Stimulated activated CD8-positive, alpha-beta memory T cell treated with anti-CD3 and anti-CD28 coated beads, Interleukin-15, amount 100 ng/mL, for 24 hours (primary cell): ENCODE measurements at places on chromosomes 2 and 18.

- no peak for DNase-seq
Observed at GRCh38 chr2:3626812-3627499, 31.0 kb upstream of the ALLC start.

DNA sequence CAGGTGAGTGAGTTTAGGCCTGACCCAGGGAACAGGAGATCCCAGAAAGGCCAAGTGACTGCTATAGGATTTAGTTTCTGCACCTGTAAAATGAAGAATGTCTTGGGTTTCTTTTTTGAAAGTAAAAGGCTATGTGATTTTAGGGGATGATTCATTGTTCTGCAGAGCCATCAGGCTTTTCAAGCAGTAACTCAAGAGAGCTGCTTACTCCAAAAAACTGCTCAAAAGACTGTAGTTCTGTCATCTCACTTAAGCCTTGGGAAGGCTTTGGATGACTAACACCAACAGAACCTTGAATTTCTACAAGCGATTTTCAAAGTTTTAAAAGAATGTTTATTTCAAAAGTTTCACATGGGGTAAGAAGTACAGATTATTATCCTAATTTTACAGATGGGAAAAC lies 165.1 kb downstream of the HAUS1 start:
- no peak for DNase-seq

DNA sequence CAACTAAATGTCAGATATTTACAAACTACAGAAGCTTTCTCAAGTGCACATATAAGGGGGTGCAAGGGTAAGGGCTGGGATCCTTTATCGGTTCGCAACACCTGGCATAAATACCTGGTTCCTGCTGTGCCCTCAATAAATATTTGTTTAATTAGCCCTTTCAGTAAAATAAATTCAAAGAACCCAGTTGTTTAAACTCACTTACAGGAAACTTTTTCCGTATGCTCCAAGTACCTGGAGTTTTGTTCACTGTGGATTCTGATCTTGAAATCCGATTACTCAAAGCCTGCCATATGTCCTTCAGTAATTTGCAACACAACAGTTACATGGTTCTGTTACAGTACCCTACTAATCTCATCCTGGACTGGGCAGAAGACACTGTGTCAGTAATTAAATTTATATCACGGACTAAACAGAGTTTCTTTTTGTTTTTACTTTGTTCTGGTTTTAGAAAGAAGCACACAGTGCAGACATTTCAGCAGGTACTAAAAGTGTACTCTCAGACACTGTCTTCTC lies 36.9 kb downstream of the TBC1D8 start:
- DNase-seq, result no peak

GRCh38 chr2:236498369-236498768 lies 71.3 kb upstream of the ACKR3 start:
- no peak for DNase-seq

DNA sequence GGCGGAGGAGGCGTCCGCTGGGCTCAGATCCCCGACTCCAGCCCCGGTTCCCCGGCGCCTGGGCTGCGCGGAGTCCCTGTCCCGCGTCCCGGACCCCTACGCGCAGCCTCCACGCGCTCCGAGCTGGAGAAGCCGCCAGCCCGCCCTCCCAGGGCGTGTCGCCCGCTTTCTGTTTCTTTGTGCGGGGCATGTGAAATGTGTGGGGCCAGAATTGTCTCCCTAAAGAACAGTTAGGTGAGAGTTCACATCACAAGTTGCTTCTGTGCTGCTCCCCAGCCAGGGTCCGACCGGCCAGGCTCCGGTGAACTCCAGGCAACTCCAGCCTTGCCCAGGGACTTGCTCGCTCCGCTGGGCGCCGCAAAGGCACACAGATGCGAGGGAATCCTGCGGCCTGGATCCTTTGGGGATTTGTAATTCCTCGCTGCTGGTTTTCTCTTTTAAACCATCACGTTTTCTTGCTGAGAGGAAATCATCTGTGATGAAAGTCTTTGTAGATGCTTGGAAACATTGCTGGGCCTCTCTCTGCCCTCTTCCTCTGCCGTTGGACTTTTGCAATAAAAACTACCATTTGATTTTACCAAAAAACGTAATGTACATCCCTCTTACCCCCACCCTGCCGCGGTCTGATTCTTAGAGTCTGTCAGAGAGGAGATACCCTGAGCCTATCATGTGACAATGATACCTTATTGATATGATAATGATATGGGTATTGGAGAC lies 631 bp downstream of the GYPC start:
- DNase-seq, result no peak

GRCh38 chr18:46336278-46337111 lies 232.3 kb downstream of the HAUS1 start:
- DNase-seq, result no peak

DNA sequence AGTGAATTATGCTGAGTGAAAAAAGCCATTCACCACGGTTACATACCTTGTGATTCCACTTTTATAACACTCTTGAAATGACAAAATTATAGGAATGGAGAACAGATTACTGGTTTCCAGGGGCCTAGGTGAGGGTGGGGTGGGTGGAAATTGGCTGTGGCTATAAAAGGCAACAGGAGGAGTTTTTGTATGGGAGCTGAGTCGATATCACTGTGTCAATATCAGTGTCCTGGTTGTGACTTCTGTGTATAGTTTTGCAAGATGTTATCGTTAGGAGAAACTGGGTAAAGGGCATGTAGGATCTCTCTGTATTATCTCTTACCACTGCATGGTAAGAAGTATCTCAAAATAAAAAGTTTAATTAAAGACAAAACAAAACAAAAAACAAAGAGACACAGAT lies 84.3 kb downstream of the EDAR start:
- DNase-seq, result no peak

DNA sequence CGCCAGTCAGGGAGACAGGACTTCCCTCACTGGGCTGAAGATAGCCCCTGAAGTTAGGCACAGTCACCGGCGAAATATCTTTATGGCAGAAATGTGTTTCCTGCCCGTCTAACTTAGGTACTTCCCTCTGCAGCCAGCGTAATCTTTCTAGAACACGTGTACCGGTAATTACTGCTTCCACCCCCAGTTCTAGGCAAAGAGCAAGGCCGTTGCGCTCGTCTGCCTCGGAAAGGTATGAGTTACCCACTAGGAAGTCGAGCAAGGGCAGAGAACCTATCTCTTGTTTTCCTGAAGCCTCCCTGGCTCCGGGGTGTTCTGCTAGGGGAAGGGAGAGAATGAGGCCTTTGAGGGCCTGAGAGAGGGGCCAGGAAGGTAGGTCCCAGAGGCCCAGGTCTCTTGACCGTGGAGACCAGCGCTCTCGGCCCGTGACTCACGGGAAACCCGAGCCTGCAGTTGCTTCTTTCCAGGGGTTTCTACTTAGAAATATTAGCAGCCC lies 70.0 kb downstream of the TWSG1 start:
- no peak for DNase-seq

DNA sequence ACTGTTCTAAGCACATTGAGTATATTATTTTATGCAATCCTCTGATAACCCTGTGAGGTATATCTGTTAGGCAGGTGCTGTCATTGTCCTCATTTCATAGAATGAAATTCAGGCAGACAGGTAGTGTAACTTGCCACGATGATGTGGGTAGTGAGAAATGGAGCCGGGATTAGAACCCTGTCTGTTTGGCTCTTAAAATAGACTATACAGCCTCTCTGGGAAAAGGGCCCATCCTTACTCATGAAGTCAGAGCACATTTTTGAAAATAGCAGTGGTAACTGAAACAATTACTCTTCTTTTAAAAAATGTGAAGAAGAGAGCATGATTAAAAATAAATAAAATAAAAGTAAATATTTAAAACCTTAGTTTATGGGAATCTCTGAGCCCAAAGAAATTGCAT lies 23.0 kb downstream of the FAM171B start:
- DNase-seq, result no peak

DNA sequence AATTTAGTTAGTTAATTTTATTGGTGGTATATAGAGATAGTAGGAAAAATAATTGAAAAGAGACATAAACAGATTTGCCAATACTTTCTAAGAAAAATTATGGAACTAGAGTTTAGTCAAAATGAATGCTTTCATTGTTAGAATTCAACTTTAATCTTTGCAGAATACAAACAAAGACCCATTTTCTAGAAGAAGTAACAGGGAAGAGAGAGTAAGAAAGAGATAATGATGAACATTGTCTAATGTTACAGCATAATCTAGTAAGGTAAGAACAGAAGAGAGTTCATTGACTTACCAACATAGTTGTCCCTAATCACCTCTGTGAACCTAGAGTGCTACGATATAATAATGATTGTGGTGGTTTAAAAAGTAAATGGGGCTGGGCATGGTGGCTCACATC lies 23.7 kb downstream of the SCN1A start:
- no peak for DNase-seq

- no peak for DNase-seq
Observed at GRCh38 chr2:45839508-45840251, 188.2 kb downstream of the PRKCE start.

GRCh38 chr2:85710687-85711577 lies 16.8 kb downstream of the GNLY start:
- no peak for DNase-seq

DNA sequence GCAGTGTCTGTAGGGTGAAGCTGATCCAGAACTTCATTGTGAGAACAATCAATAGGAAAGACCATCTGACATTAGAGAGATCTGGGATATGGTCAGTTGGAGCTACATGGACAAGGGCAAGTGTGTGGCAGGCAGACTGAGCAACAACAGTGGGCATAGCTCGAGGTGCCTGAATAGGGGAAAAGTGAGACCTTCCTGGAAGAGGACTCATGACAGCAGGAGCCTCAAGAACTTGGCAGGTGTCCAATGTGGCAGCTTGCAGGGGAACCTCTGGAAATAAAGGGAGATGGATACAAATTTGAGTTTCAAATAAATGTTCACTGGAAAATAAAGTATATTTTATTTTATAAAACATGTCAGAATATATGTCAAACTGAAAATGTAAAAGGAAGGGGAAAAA lies 117.9 kb downstream of the TANC1 start:
- DNase-seq, result no peak

DNA sequence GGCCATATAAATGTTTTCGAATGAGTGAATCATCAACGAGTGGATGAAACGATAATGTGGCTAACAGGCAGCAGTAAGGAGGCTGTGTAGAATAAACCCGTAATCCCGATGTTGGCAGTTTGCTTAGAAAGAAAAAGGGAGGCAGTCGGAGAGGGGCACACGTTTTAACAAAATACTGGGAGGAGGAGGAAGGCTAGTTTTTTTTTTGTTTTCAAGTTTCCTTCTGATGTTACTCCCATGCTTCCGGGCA lies 476 bp upstream of the MSH2 start:
- DNase-seq, result no peak

- no peak for DNase-seq
Observed at GRCh38 chr2:196836440-196836839, 27.3 kb upstream of the C2orf66 start.
